ENCODE measurements at places on chromosomes 3 and 15. TPM values are rescaled to one million over a fixed set of nuclear protein-coding genes. Genes with fewer than 3 reads are reported as not detected.

Gene HES1
- 2.2 TPM for total RNA-seq

Gene PTH1R
- not detected for total RNA-seq

Gene ARGFX
- total RNA-seq = not detected

GRCh38 chr15:90600954-90601353 is 71.2 kb downstream of the CRTC3 start:
- no peak overlapping the region for H3K27ac ChIP-seq
- peaks cover 20% of the 10 kb centered on the region for H3K4me1 ChIP-seq
- H3K27me3 ChIP-seq = no peaks in the 10 kb centered on the region
- peaks cover 11% of the 10 kb centered on the region for H3K36me3 ChIP-seq
- no peak overlapping the region for H3K4me3 ChIP-seq

- no peak overlapping the region for H3K4me3 ChIP-seq
- no peaks in the 10 kb centered on the region for H3K4me1 ChIP-seq
- DNase-seq = no peak
- no peaks in the 10 kb centered on the region for H3K36me3 ChIP-seq
- H3K27me3 ChIP-seq = peaks cover 5% of the 10 kb centered on the region
Observed at GRCh38 chr15:70753101-70753829, 10.1 kb downstream of the UACA start.

DNA sequence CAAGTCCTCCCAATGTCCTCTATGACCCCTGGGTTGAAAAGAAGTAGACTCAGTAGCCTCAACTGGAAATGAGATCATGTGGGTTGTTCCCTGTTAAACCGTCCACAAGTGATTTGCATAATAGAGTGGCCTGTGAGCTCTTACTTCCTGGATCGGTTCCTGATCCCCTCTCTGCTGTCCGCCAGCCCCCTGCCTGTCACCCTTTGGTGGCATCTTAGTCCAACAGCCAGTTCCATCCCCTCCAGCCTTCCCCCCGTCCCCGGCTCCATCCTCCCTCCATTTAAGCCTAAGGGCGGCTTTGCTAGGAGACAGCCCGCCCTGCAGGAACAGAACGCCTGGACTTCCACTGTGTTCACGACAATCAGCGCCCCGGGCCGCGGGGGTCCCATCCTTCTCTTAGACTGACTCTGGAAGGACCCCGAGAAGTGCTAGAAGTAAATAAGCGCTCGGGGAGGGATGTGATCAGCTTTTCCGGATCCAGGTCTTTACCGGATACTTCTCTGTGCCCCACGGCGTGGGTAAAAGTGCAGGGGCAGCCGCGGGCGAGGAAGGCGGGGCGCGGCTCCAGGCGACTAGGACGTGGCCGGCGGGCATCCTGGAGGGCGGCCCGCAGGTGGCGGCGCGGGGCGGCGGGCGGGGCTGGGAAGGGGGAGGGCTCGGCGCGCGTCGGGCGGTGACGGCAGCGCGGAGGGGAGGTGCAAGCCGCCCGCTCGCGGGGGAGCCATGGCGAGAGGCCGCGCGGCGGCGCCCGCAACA is 51.2 kb upstream of the ULK4 start:
- H3K27me3 ChIP-seq = no peaks in the 10 kb centered on the region
- H3K36me3 ChIP-seq = no peaks in the 10 kb centered on the region
- DNase-seq = peak; percentile 69
- H3K4me1 ChIP-seq = peaks cover 24% of the 10 kb centered on the region

DNA sequence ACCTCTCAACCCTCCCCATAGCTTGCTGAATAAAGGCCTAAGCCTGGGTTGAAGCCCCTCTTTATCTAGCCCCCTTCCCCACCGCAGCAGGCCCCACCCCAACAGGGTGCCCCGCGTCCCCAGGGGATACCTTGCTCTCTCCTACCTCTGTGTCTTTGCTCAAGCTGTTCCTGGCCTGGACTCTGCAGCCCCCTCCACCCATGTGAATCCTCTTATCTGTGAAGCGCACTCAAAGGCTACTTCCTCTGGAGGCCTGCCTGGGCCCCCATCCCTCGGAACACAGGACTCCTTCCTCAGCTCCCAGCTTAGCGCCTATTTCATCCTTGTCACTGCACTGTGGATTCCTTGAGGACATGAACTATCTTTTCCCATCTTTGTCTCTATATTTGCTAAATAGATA is 61.4 kb upstream of the HERC1 start:
- no peak for DNase-seq
- no peaks in the 10 kb centered on the region for H3K27me3 ChIP-seq
- H3K4me1 ChIP-seq = peaks cover 98% of the 10 kb centered on the region
- H3K36me3 ChIP-seq = no peaks in the 10 kb centered on the region

GRCh38 chr3:113070072-113070640 is 79.4 kb downstream of the GTPBP8 start:
- H3K36me3 ChIP-seq = no peaks in the 10 kb centered on the region
- H3K27me3 ChIP-seq = no peaks in the 10 kb centered on the region
- DNase-seq = no peak
- no peaks in the 10 kb centered on the region for H3K4me1 ChIP-seq
- H3K27ac ChIP-seq = no peak overlapping the region

DNA sequence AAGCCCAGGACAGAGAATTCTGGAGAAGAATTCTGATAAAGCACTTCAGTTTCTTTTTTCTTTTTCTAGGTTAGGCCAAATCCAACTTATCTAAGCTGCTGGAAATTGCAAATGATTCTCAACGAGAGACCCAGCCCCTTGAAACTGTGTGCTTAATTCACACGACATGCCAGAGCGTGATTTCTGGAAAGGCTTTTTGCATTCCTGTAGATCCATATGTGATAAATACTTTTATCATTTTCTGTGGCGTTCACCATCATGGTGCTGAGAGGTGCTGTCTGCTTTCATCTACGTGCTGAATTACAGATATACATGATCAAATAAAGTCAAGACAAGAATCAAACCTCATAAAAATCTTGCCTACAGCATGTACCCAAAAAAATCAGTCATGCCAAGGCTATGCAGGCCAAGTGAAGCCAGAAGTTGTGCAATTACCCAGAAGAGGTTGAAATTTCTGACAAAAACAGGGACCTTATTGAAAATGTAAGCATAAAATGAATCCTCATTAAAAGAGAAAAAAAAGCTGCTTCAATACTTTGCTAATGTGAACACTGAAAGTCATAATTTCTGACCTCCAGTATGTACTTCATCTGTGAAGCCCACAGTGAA is 10.8 kb upstream of the MEF2A start:
- H3K27me3 ChIP-seq = no peaks in the 10 kb centered on the region
- no peak overlapping the region for H3K4me3 ChIP-seq
- peaks cover 5% of the 10 kb centered on the region for H3K4me1 ChIP-seq
- no peak for DNase-seq
- H3K27ac ChIP-seq = no peak overlapping the region
- H3K36me3 ChIP-seq = no peaks in the 10 kb centered on the region

All from natural killer cell (primary cell).